ENCODE measurements at places on chromosomes 2 and 18.

DNA sequence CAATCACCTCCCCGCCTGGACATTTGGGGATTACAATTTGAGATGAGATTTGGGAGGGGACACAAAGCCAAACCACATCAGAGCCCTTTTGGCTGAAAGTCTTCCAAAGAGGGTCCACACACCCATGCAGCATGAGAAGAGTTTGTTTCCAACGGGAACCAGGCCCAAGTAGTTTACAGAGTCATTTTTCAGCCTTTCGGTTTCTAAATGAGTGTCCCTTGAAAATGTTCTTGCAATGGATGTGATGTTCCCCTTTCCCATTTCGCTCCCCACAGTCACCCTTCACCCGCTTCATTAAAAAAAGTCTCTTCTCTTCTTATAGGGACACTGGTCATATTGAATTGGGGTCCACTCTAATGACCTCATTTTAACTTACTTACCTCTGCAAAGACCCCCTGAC, 157.4 kb downstream of the ARL4C start:
- no peak for DNase-seq

- no peak for DNase-seq
These were observed 77.0 kb downstream of the UPP2 start for GRCh38 chr2:158178646-158179045.

DNA sequence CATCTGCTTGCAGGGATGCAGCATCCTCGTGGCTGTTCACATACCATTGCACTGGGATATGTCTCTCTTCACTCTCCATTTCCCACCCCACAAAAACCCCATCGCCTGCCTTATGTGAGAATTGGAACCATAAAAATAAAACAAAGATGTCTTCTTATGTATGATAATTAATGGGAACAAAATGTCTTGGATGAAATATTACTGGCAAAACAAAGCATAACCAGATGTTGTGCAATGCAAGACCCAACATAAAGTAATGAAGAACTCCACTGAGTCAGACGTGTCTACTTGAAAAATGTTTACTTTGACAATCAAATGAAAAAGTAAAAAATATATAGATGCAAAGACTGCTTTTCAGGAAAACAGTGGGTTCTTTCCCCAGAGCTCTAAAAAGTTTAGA, 611.3 kb upstream of the SYT4 start:
- DNase-seq = no peak

DNA sequence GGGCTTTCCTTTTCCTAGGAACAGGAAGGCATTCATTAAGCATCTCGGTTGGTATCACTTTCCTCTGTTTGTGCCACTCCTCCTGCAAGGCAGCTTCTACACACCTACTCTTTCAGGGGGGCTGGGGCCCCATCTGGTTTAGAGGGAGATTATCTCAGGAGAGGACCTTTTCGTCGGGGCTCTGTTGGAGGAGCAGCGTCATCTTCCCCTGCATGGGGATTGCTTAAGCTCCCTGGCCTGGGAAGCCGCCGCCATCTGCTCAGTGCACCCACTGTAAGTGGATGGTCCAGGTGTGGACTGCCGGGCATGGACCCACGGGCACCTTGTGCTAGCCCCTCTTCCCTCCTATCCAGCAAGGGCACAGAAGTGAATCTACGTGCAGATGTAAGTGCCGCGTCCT, 355.3 kb upstream of the SMIM21 start:
- no peak for DNase-seq

DNA sequence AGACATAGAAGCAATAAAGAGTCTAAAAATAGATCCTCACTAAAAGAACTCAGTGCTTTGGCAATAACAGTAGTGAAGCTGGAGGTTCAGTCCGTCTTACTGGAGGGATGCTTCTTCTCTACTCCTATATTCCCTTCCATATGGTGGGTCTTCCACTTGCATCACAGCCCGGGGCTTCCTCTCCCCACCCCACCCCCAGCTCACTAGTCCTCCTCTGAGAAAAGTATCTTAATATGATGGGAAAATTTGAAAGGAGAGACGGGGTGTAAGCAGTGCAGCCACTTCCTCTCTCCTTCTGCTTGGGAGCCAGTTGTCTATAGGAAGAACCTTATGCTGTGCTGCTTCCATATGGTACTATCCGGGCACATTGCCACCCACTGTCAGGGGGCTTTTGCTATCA, 57.2 kb upstream of the SPOPL start:
- no peak for DNase-seq

GRCh38 chr2:159144776-159145614, 141.5 kb downstream of the WDSUB1 start:
- DNase-seq = no peak

GRCh38 chr2:46002507-46002883, 294.7 kb upstream of the EPAS1 start:
- DNase-seq = no peak

- DNase-seq = no peak
These were observed 37.8 kb upstream of the RTTN start for GRCh38 chr18:70243131-70243929.

DNA sequence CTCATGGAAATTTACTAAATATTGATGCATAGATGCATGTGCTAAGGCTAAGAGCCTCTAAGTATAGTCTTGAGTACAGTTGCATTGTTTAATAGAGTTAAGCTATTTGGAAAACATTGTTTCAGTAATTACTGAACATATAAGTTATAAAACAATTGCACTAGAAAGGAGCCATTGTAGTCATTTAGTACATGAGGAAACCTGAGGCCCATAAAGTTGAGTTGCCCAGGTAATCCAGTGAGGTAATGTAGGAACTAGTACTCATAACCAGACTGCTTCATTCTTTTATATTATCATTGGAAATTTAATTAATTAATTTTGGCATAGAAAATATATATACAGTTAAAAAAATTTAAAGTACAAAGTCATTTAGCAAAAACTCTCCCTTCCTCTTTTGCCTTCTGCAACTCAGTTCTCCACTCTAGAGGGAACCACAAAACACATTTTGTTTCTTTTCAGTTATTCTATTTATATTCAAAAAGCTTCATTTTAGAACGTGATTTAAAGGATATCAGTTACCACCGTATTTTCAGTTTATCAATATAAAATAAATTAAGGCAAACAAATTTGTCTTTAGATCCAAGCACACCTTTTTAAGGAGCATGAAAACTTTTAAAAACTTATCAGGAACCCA, 27.8 kb upstream of the TBR1 start:
- no peak for DNase-seq

DNA sequence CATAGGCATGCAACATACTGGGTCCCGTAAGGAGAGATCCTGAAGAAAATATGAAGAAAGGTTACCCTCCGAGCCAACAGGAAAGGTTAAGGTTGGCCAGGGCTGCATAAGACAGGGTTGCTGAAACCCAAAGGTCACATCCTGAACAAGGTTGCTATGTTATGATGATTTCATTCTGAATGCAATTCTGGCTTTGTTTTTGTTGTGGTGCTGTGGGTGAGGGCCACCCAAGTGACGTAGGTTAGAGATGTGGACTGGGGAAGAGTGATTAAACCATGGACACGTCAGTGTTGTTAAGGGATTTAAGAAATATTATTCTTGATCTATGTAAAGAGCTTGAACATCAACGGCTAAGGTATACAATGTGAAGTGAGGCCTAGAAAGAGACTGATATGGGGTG, 60.0 kb downstream of the ZEB2 start:
- no peak for DNase-seq

DNA sequence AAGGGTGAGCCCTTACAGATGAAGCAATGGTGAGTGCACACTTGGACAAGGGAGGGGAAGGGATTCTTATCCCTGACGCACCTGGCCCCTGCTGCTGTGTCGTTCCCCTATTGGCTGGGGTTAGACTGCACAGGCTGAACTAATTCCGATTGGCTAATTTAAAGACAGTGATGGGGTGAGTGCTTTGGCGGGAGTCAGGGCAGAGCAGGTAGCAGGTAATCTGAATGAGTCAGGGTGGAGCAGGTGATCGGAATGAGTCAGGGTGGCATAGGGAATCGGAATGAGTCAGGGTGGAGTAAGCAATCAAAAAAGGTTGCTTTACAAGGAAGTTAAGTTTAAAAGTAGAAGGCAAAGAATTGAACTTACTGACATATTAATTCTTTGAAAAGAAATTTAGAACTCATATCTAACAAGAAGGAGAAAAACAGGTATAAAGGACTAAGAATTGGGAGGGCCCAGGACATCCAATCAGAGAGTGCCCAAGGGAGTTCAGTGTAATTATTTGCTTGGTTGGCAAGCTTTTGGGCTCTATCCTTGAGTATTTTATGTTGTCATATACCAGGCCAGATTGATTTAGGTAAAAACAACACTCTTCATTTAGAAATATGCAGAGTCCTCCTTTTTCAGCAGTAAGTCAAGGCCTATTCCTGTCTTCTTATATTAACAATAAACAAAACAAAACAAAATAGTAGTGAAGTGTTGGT, 52.3 kb upstream of the RALBP1 start:
- no peak for DNase-seq

DNA sequence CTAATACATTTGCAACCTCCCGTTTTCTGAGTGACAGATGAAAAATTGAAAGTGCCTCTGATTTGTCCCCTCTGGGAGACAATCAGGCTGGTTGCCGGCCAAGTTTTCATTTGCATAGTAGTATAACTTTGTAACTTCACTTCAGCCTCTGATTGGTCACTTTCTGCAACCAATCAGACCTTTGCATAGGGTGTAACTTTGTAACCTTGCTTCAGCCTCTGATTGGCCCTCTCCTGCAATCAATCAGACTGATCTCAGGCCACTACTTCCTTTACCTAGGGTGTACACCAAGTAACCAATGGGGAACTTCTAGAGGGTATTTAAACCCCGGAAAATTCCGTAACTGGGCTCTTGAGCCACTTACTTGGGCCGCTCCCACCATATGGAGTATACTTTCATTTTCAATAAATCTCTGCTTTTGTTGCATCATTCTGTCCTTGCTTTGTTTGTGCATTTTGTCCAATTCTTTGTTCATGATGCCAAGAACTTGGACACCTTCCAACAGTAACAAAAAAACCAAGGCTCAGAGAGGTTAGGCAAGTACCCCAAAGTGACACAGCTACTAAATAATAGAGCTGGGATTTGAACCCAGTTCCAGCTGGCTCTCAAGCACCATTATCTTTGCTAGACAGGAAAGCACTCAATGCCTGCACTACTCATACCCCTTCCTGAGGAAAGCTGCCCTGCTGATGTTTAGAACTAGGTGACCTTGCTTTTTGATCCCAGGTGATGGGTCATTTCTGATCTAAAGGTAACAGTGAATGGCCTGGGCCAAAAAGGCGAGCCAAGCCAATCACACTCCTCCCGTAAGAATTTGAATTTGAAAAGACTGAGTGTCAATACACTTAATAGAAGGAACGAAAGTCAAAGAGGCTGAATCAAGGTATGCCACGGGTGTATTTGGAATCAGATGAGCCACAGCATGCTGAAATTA, 10.9 kb upstream of the MYOM1 start:
- DNase-seq = no peak

- no peak for DNase-seq
These were observed 187.8 kb upstream of the TNP1 start for GRCh38 chr2:217047631-217048030.

DNA sequence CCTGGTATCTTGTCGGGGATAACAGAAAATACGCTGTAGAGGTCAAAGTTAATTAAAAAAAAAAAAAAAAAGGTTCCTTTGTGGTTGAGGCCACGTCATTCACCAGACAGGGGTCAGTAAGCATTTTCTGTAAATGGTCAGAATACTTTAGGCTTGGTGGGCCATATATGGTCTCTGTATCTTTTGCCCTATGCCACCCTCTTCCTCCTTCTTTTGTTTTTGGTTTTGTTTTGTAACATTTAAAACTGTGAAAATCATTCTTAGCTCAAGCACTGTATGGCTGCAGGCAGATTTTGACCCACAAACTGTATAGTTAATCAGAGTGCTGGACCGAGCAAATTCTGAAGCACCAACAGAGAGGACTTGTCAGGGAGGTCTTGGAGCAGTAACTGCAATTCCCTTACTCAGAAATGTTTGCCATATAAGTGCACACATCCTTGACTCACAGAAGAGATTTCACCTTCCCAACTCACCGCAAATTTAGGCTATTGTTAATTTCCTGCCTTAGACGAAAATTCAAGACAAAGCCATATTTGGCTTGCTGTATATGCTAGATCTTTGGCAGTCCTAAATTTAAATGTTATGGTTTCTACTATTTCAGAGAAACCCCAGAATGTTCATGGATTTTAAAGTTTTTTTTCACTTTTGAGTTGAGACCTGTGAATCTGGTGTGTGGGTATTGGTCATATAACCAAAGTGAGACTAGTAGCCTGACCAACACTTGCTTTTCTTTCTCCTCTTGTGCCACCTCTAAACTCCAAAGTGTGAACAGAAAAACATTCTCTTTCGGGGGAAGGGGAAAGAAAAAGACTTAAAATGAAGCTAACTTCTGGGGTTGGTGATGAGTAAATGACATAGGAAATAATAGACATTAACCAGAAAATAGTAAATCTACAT, 65.4 kb downstream of the DOCK10 start:
- DNase-seq = no peak

DNA sequence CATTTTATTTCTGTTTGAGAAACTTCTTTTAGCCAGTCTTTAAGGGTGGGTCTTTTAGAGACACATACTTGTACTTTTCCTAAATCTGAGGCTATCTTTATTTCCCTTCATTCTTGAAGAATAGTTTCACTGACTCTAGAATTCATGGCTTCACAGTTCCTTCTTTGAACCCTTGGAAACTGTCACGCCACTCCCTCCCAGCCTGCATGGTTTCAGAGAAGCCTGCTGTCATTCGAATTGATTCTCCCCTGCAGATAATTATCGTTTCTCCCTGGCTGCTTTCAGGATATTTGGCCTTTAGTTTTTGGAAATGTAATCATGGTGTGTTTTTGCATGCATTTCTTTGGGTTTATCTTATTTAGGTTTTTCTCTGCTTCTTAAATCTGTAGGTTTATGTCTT, 72.0 kb upstream of the REV1 start:
- no peak for DNase-seq

Data from stimulated activated CD4-positive, alpha-beta T cell treated with anti-CD3 and anti-CD28 coated beads, TNF-alpha, amount 100 ng/mL, for 24 hours (primary cell).